ENCODE measurements at places on chromosomes 6 and 20.

DNA sequence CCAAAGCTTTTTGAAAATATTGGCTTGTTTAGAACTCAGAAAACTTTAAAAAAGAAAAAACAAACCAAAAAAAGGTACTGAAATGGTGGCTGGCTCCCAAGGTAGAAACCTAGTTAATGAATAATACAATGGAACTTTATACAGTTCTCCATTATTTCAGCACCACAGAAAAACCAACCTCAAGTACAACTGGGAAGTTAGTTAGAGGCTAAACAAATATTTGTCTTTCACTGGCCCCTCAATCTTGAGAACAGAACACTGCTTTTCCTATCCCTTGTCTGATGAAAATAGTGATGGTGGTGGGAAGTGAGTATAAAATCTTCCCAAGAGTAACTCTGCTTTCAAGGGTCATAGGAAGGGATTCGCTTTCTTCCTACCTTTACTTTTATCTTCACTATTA lies 126.5 kb downstream of the REV3L start:
- no peak for DNase-seq
- no peaks in the 10 kb centered on the region for H3K27me3 ChIP-seq
- no peak overlapping the region for H3K27ac ChIP-seq
- no peaks in the 10 kb centered on the region for H3K36me3 ChIP-seq
- H3K4me1 ChIP-seq = no peaks in the 10 kb centered on the region

GRCh38 chr6:39075807-39076622 lies 27.4 kb downstream of the GLP1R start:
- no peak for DNase-seq
- no peaks in the 10 kb centered on the region for H3K36me3 ChIP-seq
- peaks cover 10% of the 10 kb centered on the region for H3K27me3 ChIP-seq
- no peaks in the 10 kb centered on the region for H3K4me1 ChIP-seq

GRCh38 chr6:16739329-16739801 lies 21.9 kb downstream of the ATXN1 start:
- DNase-seq = no peak
- H3K27me3 ChIP-seq = peaks cover 2% of the 10 kb centered on the region
- H3K4me3 ChIP-seq = no peak overlapping the region

- H3K27ac ChIP-seq = no peak overlapping the region
- no peak for DNase-seq
- no peaks in the 10 kb centered on the region for H3K36me3 ChIP-seq
- H3K4me3 ChIP-seq = no peak overlapping the region
- no peaks in the 10 kb centered on the region for H3K4me1 ChIP-seq
- peaks cover 3% of the 10 kb centered on the region for H3K27me3 ChIP-seq
Measured at GRCh38 chr6:85747093-85747492, 104.4 kb upstream of the SYNCRIP start.

- no peaks in the 10 kb centered on the region for H3K36me3 ChIP-seq
- peaks cover 19% of the 10 kb centered on the region for H3K27me3 ChIP-seq
- H3K4me3 ChIP-seq = no peak overlapping the region
- DNase-seq = no peak
- H3K4me1 ChIP-seq = no peaks in the 10 kb centered on the region
- no peak overlapping the region for H3K27ac ChIP-seq
Measured at GRCh38 chr6:13011612-13012146, 295.1 kb downstream of the PHACTR1 start.
